A549 treated with DMSO at 1 μM for 4 hours (cell line): ENCODE measurements at places on chromosomes 5 and 9. TPM values are rescaled to one million over a fixed set of nuclear protein-coding genes. Genes with fewer than 3 reads are reported as not detected.

Gene HMCN2
- total RNA-seq, result 0.03 to 0.17 TPM (median 0.09 TPM) in 3 of 5 replicates, not detected in the others

Gene AQP3
- 12.3 to 16.0 TPM (median 15.4 TPM) in 5 replicates for total RNA-seq

Gene SUSD3
- 0.26 to 0.79 TPM (median 0.58 TPM) in 5 replicates for total RNA-seq

Gene ARSB
- total RNA-seq, result 9.2 to 11.9 TPM (median 10.0 TPM) in 5 replicates

Gene SPATA31E1
- 0.04 TPM in 1 of 5 replicates, not detected in the others for total RNA-seq

Gene C1QTNF3
- 0.13 to 0.23 TPM (median 0.20 TPM) in 4 of 5 replicates, not detected in the other for total RNA-seq

Gene IRX1
- not detected in 5 replicates for total RNA-seq

Gene PCDHB15
- 0.05 to 0.06 TPM in 2 of 5 replicates, not detected in the others for total RNA-seq
